ENCODE measurements at places on chromosomes 4 and X. TPM values are rescaled to one million over a fixed set of nuclear protein-coding genes. Genes with fewer than 3 reads are reported as not detected.

The FNIP2 gene
- 30.8 TPM for total RNA-seq

DNA sequence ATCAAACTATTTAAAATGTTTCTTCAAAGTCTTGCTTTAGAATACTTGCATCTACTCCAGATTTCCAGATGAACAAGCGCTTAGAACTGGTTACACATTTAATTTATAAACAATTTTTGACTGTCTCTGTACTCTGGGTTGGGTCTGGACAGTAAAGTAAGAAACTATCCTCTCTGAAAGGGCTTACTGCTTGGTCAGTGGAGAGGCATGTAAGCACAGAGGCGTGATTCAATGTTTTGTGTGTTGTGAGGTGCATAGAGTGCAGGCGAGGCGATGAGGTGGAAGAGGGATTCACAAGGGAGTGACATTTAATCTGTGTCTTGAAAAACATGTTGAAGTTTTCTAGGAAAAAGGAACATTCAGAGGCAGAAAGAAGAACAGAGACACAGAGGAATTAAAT, 231.4 kb downstream of the VEGFC start:
- H3K27me3 ChIP-seq, result no peaks in the 10 kb centered on the region
- no peaks in the 10 kb centered on the region for H3K36me3 ChIP-seq
- no peaks in the 10 kb centered on the region for H3K4me1 ChIP-seq
- H3K27ac ChIP-seq, result no peak overlapping the region

DNA sequence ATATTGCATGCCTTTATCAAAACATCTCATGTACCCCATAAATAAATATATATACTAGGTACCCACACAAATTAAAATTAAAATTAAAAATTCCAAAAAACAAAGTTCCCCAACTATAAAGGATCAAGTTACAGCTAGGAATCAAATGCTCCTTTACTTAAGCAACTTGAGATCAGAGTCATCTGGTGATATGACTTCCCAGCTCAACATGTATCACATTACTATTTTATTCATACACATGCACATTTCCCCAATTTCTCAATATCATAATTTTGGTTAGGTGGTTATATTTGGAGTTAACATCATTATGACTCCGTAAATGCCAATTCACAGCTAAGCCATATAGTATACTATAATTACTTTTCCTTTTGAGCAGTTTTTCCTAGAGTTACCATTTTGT, 60.9 kb downstream of the CLOCK start:
- H3K27me3 ChIP-seq, result no peaks in the 10 kb centered on the region
- H3K27ac ChIP-seq, result no peak overlapping the region
- DNase-seq, result no peak
- no peaks in the 10 kb centered on the region for H3K4me1 ChIP-seq
- H3K4me3 ChIP-seq, result no peak overlapping the region
- H3K36me3 ChIP-seq, result peaks cover 32% of the 10 kb centered on the region

- DNase-seq, result no peak
- H3K4me1 ChIP-seq, result no peaks in the 10 kb centered on the region
Observed at GRCh38 chrX:153304988-153305736, 16.4 kb downstream of the PNMA6F start.

The CFI gene
- total RNA-seq, result 10.1 TPM

The RAP2C gene
- total RNA-seq, result 21.7 TPM

- no peak for DNase-seq
- no peak overlapping the region for H3K4me3 ChIP-seq
- H3K36me3 ChIP-seq, result no peaks in the 10 kb centered on the region
- H3K27ac ChIP-seq, result no peak overlapping the region
Observed at GRCh38 chrX:19381326-19381725, 37.6 kb downstream of the PDHA1 start.

DNA sequence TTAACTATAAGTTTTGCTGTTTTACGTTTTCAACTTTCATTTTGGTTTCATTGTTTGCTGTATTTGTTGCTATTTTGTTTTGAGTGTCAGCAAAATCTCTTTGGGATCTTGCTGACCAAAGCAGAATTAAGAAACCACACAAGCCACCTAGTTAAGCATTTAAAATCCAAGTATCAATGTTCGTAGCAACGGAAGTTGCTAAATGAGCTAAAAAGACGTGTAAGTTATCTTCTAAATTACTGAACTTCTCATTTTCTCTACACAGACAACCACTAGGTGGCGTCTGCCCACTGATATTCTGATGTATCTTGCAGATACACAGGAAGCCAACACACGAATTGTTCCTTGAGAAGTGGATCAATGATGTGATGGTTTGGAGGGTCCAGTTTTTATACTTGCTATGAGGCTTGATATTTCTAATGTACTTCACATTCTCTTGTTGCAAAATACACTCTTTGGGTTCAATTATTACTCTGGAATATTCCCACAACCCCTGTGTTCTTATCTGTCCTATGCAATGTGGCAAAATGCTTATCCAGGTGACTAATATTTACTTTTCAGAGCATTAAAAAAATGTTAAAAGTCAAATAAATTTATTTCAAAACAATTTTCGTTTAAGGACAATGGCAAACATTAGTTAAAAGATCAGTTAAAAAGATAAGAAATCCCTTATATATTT, 250.5 kb downstream of the TECRL start:
- no peak overlapping the region for H3K27ac ChIP-seq
- no peak for DNase-seq
- no peaks in the 10 kb centered on the region for H3K4me1 ChIP-seq
- no peaks in the 10 kb centered on the region for H3K27me3 ChIP-seq
- no peaks in the 10 kb centered on the region for H3K36me3 ChIP-seq

DNA sequence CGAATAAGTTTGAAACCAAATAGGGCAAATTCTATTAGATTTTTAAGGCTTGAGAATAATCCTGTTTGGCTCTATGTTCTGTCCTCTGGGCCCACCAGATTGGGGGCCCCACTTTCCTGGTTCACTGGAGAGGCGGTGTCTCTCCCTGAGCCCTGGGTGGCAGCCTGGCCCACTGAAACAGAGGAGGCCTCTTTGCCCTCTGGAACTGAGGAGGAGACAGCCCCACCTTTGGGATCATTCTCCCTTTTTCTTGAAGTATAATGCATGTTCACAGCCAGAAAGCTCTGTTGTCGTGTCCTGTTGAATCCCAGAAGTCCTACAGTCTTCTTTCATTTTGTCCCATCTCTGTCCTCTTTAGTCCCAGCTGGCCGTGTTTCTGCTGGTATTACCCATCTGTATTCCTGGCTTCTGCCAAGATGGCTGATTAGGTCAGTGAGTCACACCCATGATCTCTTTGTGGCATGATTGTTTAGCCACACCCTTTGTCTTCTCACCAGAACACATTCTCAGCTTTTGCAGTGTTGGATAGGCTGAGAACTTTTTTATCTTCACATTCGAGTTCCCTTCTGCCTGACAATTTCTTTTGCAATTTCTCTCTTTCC, 8.1 kb upstream of the TBC1D25 start:
- H3K27ac ChIP-seq, result peak overlapping the region; percentile 87
- H3K4me3 ChIP-seq, result no peak overlapping the region
- no peaks in the 10 kb centered on the region for H3K27me3 ChIP-seq
- no peak for DNase-seq

- no peaks in the 10 kb centered on the region for H3K36me3 ChIP-seq
- H3K27me3 ChIP-seq, result no peaks in the 10 kb centered on the region
- H3K4me1 ChIP-seq, result no peaks in the 10 kb centered on the region
- H3K4me3 ChIP-seq, result no peak overlapping the region
Observed at GRCh38 chr4:170675568-170676262, 586.0 kb upstream of the AADAT start.

- no peaks in the 10 kb centered on the region for H3K27me3 ChIP-seq
- DNase-seq, result no peak
- no peaks in the 10 kb centered on the region for H3K36me3 ChIP-seq
Observed at GRCh38 chr4:56723659-56724230, 42.6 kb upstream of the HOPX start.

- no peaks in the 10 kb centered on the region for H3K4me1 ChIP-seq
- no peaks in the 10 kb centered on the region for H3K27me3 ChIP-seq
- no peak overlapping the region for H3K4me3 ChIP-seq
- peaks cover 7% of the 10 kb centered on the region for H3K36me3 ChIP-seq
- H3K27ac ChIP-seq, result no peak overlapping the region
- DNase-seq, result no peak
Observed at GRCh38 chrX:13755254-13755653, 20.7 kb downstream of the OFD1 start.

- no peak for DNase-seq
- no peaks in the 10 kb centered on the region for H3K4me1 ChIP-seq
- H3K27me3 ChIP-seq, result no peaks in the 10 kb centered on the region
- no peak overlapping the region for H3K27ac ChIP-seq
- no peak overlapping the region for H3K4me3 ChIP-seq
- no peaks in the 10 kb centered on the region for H3K36me3 ChIP-seq
Observed at GRCh38 chr4:89579771-89580170, 257.2 kb downstream of the SNCA start.

GRCh38 chr4:96134806-96135205, 294.9 kb downstream of the PDHA2 start:
- no peaks in the 10 kb centered on the region for H3K4me1 ChIP-seq
- H3K27me3 ChIP-seq, result no peaks in the 10 kb centered on the region
- no peak overlapping the region for H3K27ac ChIP-seq
- no peak overlapping the region for H3K4me3 ChIP-seq

- H3K4me3 ChIP-seq, result no peak overlapping the region
- no peaks in the 10 kb centered on the region for H3K36me3 ChIP-seq
- H3K27ac ChIP-seq, result no peak overlapping the region
- H3K27me3 ChIP-seq, result no peaks in the 10 kb centered on the region
- no peaks in the 10 kb centered on the region for H3K4me1 ChIP-seq
Observed at GRCh38 chr4:119663160-119663788, 34.7 kb upstream of the PDE5A start.

- peaks cover 31% of the 10 kb centered on the region for H3K36me3 ChIP-seq
- H3K4me1 ChIP-seq, result peaks cover 9% of the 10 kb centered on the region
- no peak overlapping the region for H3K27ac ChIP-seq
- DNase-seq, result no peak
- no peak overlapping the region for H3K4me3 ChIP-seq
Observed at GRCh38 chr4:158721680-158722079, 1.5 kb downstream of the PPID start.

DNA sequence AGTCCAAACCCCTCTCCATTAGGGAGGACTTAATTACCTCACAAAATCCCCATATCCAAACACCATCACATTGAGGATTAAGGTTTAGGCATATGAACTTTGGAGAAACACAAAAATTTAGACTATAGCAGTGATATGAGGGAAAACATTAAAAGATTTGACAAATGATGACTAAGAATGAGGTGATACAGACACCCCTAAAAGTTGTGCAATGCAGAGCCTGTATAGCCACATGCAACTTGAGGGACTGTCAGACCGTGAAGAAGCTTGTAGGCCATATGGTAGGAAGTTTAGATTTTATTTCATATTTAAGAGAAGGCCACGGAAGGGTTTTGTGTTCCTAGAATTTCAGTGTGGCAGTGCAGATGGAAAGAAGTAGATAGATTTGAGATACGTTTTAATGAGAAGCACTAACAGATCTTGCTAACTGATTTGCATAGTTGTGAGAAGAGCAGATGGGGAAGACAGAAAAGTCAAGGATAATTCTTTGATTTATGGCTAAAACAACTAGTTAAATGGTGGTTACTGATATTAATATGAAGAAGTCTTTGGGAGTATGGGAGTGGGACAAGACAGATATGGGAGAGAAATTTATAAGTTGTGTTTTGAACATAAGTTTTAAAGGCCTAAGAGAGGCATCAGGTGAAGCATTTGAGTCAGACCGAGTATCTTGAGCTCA, 5.5 kb upstream of the FIP1L1 start:
- H3K4me3 ChIP-seq, result no peak overlapping the region
- H3K27ac ChIP-seq, result no peak overlapping the region
- peaks cover 31% of the 10 kb centered on the region for H3K27me3 ChIP-seq
- no peaks in the 10 kb centered on the region for H3K36me3 ChIP-seq
- DNase-seq, result no peak
- H3K4me1 ChIP-seq, result peaks cover 3% of the 10 kb centered on the region

The FHDC1 gene
- total RNA-seq, result 32.5 TPM

The RTL9 gene
- total RNA-seq, result 0.16 TPM

GRCh38 chrX:76454456-76454927, 27.0 kb downstream of the MAGEE1 start:
- H3K27me3 ChIP-seq, result no peaks in the 10 kb centered on the region
- no peak for DNase-seq
- H3K36me3 ChIP-seq, result no peaks in the 10 kb centered on the region
- no peaks in the 10 kb centered on the region for H3K4me1 ChIP-seq

- no peaks in the 10 kb centered on the region for H3K27me3 ChIP-seq
- H3K4me1 ChIP-seq, result peaks cover 16% of the 10 kb centered on the region
- H3K36me3 ChIP-seq, result no peaks in the 10 kb centered on the region
- no peak overlapping the region for H3K4me3 ChIP-seq
- peak overlapping the region; percentile 33 for H3K27ac ChIP-seq
- no peak for DNase-seq
Observed at GRCh38 chr4:26288355-26288909, 32.4 kb upstream of the RBPJ start.

GRCh38 chrX:1506916-1507315, 30.1 kb downstream of the P2RY8 start:
- H3K27ac ChIP-seq, result no peak overlapping the region
- no peaks in the 10 kb centered on the region for H3K4me1 ChIP-seq
- H3K36me3 ChIP-seq, result no peaks in the 10 kb centered on the region
- peak; percentile 56 for DNase-seq
- H3K4me3 ChIP-seq, result no peak overlapping the region

DNA sequence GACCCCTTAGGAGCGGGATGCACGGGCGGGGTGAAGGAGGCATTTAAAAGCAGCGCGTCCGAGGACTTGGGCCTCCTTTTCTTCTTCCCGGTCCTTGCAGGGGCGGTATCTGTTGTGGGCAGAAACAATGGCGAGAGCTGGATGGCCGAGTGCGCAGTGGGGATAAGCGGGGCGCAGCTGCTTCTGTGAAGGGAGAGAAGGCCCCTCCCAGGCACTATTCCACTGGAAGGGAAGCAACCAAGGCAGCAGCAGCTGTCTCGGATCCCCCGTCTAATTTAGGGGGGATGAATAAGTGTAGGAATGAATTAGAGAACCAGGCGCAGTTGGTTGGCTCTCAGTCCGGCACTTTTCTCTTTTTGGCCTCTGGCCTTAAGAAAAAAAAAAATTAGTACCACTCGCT, 995 bp downstream of the SMARCA5 start:
- peaks cover 36% of the 10 kb centered on the region for H3K4me1 ChIP-seq
- H3K27ac ChIP-seq, result peak overlapping the region; percentile 98

DNA sequence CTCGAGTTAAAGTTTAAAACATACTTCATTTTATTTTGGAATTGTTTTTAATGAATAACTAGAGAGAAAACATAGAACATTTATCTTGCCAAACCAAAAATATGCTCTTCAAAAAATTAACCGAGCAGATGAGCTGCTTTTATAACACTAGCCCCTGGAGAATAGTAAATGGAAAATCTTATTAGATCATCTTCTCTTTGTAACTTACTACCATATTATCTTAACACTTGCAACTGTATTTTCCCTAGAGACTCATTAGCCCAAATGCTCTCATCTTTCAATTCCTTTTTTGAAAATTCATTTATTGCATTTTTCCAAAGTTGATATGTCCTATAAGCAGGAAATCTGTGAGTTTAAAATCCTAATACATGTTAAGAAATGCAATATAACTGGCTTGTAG, 143.3 kb downstream of the CAMK2D start:
- H3K27ac ChIP-seq, result peak overlapping the region; percentile 8
- no peaks in the 10 kb centered on the region for H3K36me3 ChIP-seq
- H3K27me3 ChIP-seq, result no peaks in the 10 kb centered on the region

DNA sequence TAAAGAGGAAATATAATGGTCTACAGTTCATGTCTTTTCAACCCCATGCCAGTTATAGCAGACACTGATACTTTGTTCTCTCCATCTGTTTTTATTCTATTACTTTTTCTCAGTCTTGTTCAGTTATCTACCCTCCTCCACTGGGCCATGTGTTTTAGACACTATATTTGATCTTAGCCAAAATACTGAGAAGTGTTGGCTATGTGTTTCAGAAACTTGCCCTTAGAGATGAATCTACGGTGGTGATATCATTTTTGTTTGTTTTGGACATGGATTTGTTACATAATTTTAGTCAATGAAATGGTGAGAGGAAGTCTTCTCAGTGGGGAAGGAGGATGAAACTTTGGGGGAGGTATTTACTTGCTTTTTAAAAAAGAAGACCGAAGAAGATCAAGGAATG, 211.5 kb upstream of the DDX53 start:
- H3K27me3 ChIP-seq, result no peaks in the 10 kb centered on the region
